ENCODE measurements at places on chromosomes 7 and 10. TPM values are rescaled to one million over a fixed set of nuclear protein-coding genes. Genes with fewer than 3 reads are reported as not detected.

Gene OR6V1
- not detected for total RNA-seq

Gene UNC5B
- total RNA-seq: 3.3 TPM

Gene UCMA
- not detected for total RNA-seq

Gene ATG9B
- not detected for total RNA-seq

Gene GJD4
- total RNA-seq: not detected

Gene SLC18A3
- total RNA-seq: not detected

Gene TECTB
- not detected for total RNA-seq

Gene UROS
- 46.1 TPM for total RNA-seq

Gene MEIG1
- total RNA-seq: not detected
